Progenitor cell of endocrine pancreas (in vitro differentiated cells): ENCODE measurements at places on chromosomes 12 and 14.
A peak's percentile ranks its signal among the peaks of the same experiment; 100 is the strongest.

- DNase-seq, result no peak
These were observed 161.8 kb downstream of the SRGAP1 start for GRCh38 chr12:64006211-64006825.

GRCh38 chr14:54722791-54723432 lies 156.0 kb downstream of the SAMD4A start:
- no peak for DNase-seq

DNA sequence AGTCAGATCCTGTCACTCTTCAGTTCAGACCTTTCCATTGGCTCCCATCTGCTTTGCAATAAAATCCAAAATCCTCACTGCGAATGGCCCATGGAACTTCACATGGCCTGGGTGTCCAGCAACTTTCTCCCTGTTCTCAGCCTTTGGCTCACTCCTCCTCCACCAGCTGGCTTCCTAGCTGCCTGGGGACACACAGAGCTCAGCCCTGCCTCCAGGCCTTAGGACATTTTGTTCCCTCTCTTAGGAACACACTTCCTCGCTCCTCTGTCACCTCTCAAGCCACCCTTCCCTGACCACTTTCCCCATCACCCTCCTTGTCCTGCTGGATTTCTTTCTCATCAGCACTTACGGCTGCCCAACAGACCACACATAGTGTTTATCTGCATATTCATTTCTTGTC lies 419.6 kb downstream of the MED13L start:
- DNase-seq, result no peak

DNA sequence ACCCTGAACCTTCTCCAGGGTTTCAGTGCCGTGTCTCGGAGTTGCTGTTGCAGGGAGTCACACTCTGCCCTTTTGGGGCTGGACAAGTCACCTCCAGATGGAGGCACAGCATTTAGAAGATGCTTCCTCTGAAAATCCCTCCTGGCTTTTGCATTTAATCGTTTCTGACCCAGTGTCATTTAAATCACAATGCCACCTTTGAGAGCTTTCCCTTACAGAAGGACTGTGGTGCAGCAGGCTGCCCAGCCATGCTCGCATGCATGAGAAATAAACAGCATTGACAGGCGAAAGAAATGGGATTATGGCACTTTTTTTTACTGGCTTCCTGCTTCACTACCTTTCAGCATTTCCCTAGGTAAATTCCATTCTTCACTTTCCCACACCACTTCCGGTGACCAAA lies 113.4 kb upstream of the DYRK2 start:
- no peak for DNase-seq

DNA sequence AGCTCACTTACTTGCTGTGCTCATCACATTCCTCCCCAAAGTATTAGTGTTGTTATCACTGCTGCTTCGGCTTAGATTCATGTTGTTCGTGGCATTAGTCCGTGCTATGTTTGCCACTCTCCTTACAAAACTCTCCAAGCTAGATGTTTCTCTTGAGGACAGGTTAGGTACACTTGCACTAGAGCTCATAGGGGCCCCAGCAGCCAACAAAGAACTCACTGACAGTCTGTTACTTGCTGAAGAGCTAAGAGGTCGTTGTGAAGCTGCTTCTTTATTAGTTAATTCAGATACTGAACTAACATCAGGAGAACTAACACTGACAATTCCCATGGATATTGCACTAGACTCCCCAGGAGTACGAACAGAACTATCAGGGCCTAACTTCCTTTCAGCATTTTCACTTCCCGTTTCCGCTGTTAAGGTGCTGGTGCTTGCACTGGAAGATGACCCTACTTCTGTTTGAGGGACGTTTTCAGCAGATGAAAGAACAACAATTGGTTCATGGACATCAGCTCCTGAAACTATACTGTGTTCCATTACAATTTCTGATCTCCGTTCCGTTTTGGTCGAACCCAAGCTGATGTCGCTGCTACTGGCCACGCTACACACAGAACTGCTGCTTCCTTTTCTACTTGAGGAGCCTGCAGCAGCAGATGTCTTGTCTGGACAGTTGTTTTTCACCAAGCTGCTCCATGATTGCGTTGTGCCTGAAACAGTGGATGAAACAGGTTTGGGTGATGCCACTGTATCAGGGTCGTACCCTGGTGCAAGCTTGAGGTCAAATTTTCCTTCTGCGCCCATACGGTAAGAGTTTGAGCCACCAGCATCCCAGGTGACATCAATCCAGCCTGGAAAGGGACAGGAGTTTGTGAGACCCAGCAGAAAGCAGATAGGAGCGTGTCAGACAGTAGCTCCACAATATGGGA lies 78.7 kb downstream of the HECTD1 start:
- DNase-seq, result no peak

DNA sequence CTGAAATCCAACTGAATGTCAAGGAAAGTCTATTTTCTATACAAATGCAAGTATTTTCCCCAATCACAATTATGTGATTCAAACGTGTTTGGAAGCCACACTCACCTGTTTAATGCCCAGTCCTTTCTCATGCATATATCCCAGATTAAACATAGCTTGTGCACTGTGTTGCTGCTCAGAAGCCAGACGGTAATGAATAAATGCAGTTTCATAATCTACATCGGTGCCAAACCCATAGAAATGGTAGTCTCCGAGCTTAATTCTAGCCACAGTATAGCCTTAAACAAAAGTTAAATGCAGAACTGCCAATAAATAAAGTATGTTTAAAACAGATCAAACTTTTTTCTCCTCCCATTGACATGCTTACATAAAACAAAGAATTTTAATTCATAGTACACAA lies 49.5 kb downstream of the SEL1L start:
- no peak for DNase-seq

- DNase-seq, result no peak
These were observed 29.2 kb upstream of the WSCD2 start for GRCh38 chr12:108099778-108100489.

DNA sequence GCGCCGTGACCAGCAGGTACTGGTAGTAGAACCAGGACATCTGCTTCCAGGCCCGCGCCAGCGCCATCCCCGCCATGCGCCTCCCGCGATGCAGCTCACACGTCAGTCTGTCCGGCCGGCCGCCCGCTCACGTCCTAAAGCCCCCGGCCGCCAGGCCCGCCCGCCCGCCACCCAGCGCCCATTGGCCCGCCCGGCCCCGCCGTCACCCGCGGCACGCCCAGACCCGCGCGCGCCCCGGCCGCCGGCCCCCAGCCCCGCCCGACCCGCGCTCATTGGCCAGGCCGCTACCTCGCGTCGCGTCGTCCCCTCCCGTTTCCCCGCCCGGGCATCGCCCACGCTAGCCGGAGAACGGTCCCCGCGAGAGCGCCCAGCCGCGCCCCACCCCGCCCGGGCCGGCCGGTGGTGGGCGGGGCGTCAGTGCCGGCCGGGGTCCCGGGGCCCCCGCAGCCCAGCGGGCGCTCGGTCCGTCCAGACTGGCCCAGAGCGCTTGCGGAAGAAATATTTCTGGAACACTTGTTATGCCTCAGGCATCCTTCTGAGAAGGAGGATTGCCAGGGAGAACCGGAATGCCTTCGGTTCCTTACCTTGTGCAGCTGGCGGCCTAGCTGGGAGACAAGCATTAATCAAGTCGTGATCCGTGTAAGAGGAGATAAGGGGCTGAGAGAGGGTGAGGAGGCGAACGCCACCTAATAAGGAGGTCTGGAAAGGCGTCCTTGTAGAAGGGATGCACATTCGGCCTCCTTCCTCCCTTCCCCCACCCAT lies at the start of gene SPTSSA:
SPTSSA (minus strand) TSS at position 109 of the 762 bp plus-strand sequence; CDS start at position 76, 33 bp downstream.
- peak; percentile 88 for DNase-seq

- no peak for DNase-seq
These were observed 71.3 kb downstream of the SYNE3 start for GRCh38 chr14:95445161-95445560.

- DNase-seq, result no peak
These were observed 81.8 kb downstream of the NOS1 start for GRCh38 chr12:117279606-117280005.

GRCh38 chr12:28883406-28883997 lies 265.6 kb upstream of the FAR2 start:
- no peak for DNase-seq

DNA sequence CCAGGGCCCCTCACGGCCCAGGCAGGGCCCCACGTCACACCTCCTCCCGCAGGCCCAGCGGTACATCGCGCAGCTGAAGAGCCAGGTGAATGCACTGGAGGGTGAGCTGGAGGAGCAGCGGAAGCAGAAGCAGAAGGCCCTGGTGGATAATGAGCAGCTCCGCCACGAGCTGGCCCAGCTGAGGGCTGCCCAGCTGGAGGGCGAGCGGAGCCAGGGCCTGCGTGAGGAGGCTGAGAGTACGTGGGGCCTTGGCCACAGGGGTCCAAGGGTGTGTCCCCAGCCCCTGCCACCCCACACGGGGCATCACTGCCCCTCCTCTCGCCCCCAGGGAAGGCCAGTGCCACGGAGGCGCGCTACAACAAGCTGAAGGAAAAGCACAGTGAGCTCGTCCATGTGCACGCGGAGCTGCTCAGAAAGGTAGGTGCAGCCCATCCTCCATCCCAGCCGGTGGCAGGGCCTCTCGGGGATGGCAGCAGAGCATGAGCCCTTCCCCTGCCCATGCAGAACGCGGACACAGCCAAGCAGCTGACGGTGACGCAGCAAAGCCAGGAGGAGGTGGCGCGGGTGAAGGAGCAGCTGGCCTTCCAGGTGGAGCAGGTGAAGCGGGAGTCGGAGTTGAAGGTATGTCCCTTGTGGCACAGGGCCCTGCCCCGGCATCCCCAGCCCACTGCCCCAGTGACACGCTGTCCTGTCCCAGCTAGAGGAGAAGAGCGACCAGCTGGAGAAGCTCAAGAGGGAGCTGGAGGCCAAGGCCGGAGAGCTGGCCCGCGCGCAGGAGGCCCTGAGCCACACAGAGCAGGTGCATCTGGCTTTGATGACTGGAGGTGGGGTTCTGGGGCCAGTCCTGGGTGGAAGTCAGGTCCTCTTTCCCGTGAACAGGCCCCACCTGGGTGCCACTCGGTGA lies 20.9 kb downstream of the HIP1R start:
- no peak for DNase-seq

DNA sequence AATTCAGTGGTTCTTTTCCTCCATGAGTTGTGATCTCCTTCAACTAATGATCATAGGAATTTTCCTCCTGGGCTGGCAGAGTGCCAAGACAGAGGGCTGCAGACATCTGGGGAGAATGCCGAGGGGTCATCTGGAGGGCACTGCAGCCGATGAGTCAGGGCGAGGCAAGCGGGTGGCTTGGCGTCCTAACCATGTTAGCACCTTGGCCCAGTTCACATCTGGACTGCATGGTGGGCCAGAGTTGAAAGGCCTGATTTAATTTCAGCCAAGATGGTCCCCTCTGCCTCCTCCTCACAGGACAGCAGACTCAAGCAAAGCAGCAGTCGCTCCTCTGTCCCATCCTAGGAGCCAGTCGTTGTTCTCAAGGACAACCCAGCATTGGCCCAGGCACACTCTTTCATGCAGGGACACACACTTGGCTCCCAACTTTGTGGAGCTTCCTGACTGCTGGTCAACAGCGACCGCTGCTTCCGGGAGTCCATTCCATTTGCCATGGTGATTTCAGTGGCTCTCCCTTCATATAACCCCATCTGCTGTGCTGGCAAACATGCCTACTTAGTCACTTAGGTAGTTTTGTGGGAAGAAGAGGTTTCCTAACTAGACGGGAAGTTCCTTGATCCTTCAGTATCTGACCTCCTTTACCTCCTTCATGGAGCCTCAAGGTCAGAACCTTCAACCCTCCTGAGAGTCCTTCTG lies 161.8 kb downstream of the TTC8 start:
- DNase-seq, result no peak

GRCh38 chr12:67752226-67752732 lies 103.7 kb downstream of the DYRK2 start:
- no peak for DNase-seq

DNA sequence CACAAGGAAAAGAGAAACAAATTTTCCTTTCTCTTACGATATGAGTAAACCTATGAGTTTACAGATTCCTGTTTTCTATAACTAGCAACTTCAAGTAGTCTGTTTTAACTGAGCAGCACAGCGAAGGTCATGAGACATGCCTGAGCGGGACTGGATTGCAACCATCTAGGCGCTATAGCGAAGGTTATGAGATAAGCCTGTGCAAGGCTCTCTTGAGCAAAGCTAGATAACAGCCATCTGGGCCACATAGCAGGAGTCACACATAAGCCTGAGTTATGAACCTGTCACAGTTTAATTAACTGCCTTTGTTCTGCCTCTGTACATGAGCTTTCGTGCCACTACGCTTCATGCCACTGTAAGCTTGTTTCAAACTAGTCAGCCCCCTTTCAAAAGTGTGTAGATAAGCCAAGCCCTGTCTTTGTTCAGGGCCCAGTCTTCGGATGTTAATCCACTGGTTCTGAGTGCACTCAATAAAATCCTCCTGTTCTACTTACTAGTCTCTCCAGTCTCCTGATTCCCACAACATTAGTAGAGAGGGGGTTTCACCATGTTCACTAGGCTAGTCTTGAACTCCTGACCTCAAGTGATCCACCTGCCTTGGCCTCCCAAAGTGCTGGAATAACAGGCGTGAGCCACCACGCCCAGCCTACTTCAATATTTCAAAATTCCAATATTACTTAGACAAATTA lies 47.1 kb downstream of the SEC23A start:
- DNase-seq, result no peak

DNA sequence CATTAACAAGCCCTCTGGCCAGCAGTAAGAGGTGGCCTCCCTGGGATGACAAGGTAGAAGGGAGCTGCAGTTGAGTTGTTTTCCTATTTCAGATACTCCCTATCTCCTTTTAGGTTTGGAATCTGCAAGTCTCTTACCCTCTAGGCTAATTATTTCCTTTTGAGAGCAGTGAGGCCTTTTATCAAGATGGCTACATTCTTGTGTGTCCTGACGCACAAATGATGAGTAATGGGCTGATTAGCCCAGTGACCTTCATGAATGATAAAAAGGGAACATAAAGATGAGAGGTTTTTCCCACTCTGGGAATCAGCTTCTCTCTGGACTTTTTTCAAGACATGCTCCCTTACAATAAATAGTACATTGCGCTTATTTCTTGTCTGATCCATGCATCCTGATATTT lies 22.9 kb downstream of the DYRK2 start:
- DNase-seq, result no peak

GRCh38 chr12:17640615-17641014 lies 449.4 kb downstream of the RERGL start:
- DNase-seq, result no peak

GRCh38 chr14:89017417-89017816 lies 193.0 kb downstream of the TTC8 start:
- no peak for DNase-seq
